ENCODE measurements at places on chromosomes 3 and 15.
A peak's percentile ranks its signal among the peaks of the same experiment; 100 is the strongest.

DNA sequence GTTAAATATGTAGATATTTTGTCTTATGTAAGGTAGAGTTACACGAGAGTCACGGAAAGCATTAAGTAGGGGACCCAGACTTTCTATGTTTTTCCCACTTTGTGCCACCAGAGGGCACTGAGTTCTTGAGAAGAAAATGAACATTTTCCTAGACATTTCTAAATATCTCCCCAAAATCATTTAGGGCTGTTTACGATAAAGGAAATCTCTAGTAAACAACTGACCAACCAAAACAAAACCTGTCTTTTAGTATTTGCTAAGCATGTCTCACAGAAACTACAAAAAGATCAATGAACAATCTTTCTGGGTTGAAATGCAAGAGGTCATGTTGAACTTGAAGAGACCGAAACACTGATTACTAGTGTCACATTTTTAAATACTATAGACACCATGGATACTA lies 16.1 kb downstream of the POU1F1 start:
- peak; percentile 63 for DNase-seq

GRCh38 chr3:128780101-128780837 lies 54.3 kb downstream of the RAB7A start:
- no peak for DNase-seq

- DNase-seq = peak; percentile 93
These were observed 98.1 kb upstream of the STRIT1 start for GRCh38 chr3:155391551-155391958.

DNA sequence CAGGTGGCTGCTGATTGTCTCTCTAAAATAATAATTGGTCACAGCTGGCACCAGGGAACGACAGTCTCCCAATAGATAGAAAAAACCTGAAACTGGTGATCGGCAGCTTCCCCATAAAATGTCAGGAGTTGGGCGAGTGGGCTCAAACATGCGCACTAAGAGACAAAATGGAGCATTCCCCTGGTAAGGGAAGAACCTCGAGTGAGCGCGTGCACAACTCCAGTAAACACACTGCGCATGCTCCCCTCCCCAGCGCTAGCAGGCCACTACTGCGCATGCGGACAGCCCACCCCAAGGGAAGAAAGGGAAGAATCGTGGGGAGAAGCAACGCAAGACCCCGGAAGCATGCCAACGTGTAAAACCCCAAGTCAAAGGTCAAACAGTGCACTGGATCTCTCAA lies 7.7 kb upstream of the STARD5 start:
- no peak for DNase-seq

DNA sequence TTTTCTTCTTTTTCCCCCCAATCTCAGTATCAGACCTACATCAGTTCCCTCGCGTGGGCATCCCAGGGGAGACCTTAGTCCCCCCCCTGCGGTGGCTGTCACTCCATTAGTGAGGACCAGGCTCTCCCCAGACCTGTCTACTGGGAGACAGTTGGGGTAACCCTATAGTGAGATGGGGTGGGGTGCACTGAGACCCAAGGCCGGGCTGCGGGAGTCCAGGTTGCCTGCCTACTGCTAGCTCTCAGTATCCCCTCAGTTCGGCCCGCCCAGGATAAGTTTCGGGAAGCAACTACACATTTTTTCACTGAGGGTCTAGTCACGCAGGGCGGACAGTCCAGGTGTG lies 671 bp upstream of the DCUN1D1 start:
- no peak for DNase-seq
